HEK293T (cell line): ENCODE measurements at places on chromosomes 4 and X.

DNA sequence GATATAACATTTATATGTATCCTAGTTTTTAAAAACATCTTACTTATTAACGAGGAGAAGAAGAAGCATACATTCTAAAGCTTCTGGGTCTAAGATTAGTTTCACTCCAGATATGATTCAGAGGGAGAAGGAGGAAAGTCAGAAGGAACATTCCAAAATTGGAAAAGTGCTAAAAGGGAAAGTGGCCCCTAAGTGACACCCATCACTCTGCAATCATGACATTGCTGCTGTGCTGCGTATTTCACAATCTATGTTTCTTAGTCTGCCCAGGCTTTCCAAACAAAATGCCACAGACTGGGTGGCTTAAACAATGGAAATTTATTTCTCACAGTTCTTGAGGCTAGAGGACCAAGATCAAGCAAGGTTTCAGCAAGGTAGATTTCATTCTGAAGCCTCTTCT, 72.5 kb upstream of the ATOH1 start:
- DNase-seq = no peak

GRCh38 chrX:32443841-32444240, 767.5 kb downstream of the DMD start:
- no peak for DNase-seq

GRCh38 chrX:45070116-45071007, 130.3 kb downstream of the DIPK2B start:
- peak; percentile 25 for DNase-seq

GRCh38 chr4:64598066-64598465, 188.8 kb upstream of the TECRL start:
- no peak for DNase-seq

DNA sequence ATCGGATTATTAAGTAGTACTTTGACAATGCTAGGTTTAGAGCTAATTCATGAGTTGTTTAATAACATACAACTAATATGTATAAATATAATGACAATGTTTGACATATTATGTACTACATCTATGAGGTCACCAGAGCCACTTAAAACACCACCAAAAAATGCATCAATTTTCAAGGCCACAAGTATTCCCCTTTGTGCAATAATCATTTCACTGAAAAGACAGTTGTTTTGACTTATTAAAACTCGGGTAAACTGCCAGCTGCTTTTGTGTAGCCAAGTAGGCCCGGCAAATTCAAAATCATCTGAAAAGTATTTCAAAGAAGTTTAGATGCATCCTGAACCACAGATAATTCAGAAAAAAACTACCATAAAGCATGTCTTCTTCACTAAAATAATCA, 48.7 kb downstream of the CLOCK start:
- no peak for DNase-seq
